Aorta (tissue), 5 donors: ENCODE measurements at places on chromosomes 2 and 18. TPM values are rescaled to one million over a fixed set of nuclear protein-coding genes. Genes with fewer than 3 reads are reported as not detected.

Gene LYG2
- not detected for total RNA-seq

Gene TRIM43
- total RNA-seq, result not detected

Gene GPR155
- total RNA-seq, result 15.9 TPM

Gene FTCDNL1
- total RNA-seq, result 1.7 TPM

Gene TMEM87B
- total RNA-seq, result 28.3 TPM

Gene DPY30
- total RNA-seq, result 38.4 TPM

Gene SLC23A3
- 3.5 TPM for total RNA-seq

Gene PRSS56
- total RNA-seq, result not detected

Gene EFEMP1
- total RNA-seq, result 793 TPM

Gene ALPG
- not detected for total RNA-seq

Gene ZNF892
- 8.3 TPM for total RNA-seq

Gene RPRM
- 1.1 TPM for total RNA-seq

Gene NTSR2
- total RNA-seq, result not detected

Gene IL36G
- total RNA-seq, result not detected

Gene G6PC2
- 0.23 TPM for total RNA-seq
